B cell (primary cell): ENCODE measurements at places on chromosomes 2 and 18. TPM values are rescaled to one million over a fixed set of nuclear protein-coding genes. Genes with fewer than 3 reads are reported as not detected.

Gene MSTN
- total RNA-seq = not detected in 2 replicates

Gene PLCL1
- 0.07 and 0.12 TPM in 2 replicates for total RNA-seq

Gene HSBP1L1
- total RNA-seq = 4.8 and 7.2 TPM in 2 replicates

Gene LAMA1
- total RNA-seq = not detected in 2 replicates

Gene SLC35F5
- 75.5 and 78.4 TPM in 2 replicates for total RNA-seq

Gene GRP
- not detected in 2 replicates for total RNA-seq

Gene PER2
- 11.8 and 12.6 TPM in 2 replicates for total RNA-seq

Gene SCN9A
- total RNA-seq = not detected in 2 replicates

Gene ABCG8
- not detected in 2 replicates for total RNA-seq

Gene AGPS
- 23.2 and 25.5 TPM in 2 replicates for total RNA-seq

Gene CABLES1
- 56.3 and 73.1 TPM in 2 replicates for total RNA-seq

Gene STPG4
- 0.79 and 0.90 TPM in 2 replicates for total RNA-seq

Gene ARHGAP15
- total RNA-seq = 187 and 198 TPM in 2 replicates

Gene TTR
- total RNA-seq = not detected in 2 replicates
